ENCODE measurements at places on chromosomes 11 and 22. TPM values are rescaled to one million over a fixed set of nuclear protein-coding genes. Genes with fewer than 3 reads are reported as not detected.

SGSM1 gene
- 0.07 TPM for total RNA-seq

RFPL3 gene
- total RNA-seq: not detected

FXYD2 gene
- total RNA-seq: not detected

CLDN5 gene
- not detected for total RNA-seq

PRAME gene
- total RNA-seq: not detected

PI4KA gene
- total RNA-seq: 40.2 TPM

NCAM1 gene
- total RNA-seq: 0.34 TPM

GPHA2 gene
- not detected for total RNA-seq

GCAT gene
- total RNA-seq: 8.5 TPM

ST13 gene
- total RNA-seq: 314 TPM

OR51E2 gene
- total RNA-seq: not detected

TSPAN32 gene
- not detected for total RNA-seq

CCDC116 gene
- 0.07 TPM for total RNA-seq

OR6T1 gene
- total RNA-seq: not detected

P4HA3 gene
- total RNA-seq: 0.21 TPM

All from nasal cavity respiratory epithelium epithelial cell of viscerocranial mucosa (primary cell).